ENCODE measurements at places on chromosomes 7 and 10.

DNA sequence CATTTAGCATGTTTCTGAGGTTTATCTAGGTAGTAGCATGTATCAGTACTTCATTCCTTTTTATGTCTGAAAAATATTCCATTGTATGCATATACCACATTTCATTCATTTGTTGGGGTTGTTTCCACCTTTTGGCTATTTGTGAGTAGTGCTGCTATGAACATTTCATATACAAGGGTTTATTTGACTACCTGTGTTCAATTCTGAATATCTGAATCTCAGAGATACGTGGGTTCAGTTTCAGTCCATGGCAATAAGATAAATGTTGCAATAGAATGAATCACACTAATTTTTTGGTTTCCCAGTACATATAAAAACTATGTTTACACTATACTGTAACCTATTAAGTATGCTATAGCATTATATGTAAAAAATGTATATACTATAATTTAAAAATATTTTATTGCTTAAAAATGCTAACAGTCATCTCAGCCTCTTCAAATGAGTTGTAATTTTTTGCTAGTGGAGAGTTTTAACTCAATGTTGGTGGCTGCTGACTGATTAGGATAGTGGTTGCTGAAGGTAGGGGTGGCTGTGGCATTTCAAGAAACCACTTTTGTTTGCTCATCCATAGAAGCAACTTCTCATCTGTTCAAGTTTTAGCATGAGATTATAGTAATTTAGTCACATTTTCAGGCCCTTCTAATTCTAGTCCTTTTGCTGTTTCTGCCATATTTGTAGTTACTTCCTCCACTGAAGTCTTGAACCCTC lies 13.9 kb downstream of the PLEKHA1 start:
- no peak overlapping the region for H3K27ac ChIP-seq
- H3K4me1 ChIP-seq: peaks cover 10% of the 10 kb centered on the region
- DNase-seq: no peak

GRCh38 chr10:132233501-132234085 lies 46.8 kb downstream of the DPYSL4 start:
- H3K27me3 ChIP-seq: no peaks in the 10 kb centered on the region
- no peaks in the 10 kb centered on the region for H3K36me3 ChIP-seq
- no peak overlapping the region for H3K27ac ChIP-seq
- H3K4me1 ChIP-seq: peaks cover 24% of the 10 kb centered on the region
- H3K4me3 ChIP-seq: no peak overlapping the region
- DNase-seq: no peak

DNA sequence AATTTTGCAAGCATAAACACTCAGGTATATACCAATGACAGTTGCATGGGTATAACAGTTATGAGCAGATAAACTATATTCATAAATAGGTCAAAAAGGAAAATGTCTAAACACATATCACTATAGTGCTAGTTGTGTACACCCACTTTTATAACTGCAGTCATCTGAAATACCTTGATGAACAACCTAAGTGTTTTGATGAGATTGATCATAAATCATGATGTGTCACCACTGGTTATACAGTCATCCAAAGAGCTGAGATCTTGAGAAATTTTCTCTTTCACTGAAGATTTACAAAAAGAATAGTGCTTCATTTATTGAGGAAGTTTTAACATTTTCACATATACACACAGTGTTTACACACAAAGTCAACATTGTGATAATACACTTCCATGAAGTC lies 78.6 kb upstream of the SLC25A13 start:
- no peak for DNase-seq
- peaks cover 6% of the 10 kb centered on the region for H3K27me3 ChIP-seq
- no peak overlapping the region for H3K27ac ChIP-seq
- H3K36me3 ChIP-seq: peaks cover 2% of the 10 kb centered on the region

- no peak overlapping the region for H3K4me3 ChIP-seq
- H3K27ac ChIP-seq: no peak overlapping the region
- H3K36me3 ChIP-seq: no peaks in the 10 kb centered on the region
- DNase-seq: no peak
Measured at GRCh38 chr10:89494575-89494974, 40.8 kb downstream of the SLC16A12 start.

DNA sequence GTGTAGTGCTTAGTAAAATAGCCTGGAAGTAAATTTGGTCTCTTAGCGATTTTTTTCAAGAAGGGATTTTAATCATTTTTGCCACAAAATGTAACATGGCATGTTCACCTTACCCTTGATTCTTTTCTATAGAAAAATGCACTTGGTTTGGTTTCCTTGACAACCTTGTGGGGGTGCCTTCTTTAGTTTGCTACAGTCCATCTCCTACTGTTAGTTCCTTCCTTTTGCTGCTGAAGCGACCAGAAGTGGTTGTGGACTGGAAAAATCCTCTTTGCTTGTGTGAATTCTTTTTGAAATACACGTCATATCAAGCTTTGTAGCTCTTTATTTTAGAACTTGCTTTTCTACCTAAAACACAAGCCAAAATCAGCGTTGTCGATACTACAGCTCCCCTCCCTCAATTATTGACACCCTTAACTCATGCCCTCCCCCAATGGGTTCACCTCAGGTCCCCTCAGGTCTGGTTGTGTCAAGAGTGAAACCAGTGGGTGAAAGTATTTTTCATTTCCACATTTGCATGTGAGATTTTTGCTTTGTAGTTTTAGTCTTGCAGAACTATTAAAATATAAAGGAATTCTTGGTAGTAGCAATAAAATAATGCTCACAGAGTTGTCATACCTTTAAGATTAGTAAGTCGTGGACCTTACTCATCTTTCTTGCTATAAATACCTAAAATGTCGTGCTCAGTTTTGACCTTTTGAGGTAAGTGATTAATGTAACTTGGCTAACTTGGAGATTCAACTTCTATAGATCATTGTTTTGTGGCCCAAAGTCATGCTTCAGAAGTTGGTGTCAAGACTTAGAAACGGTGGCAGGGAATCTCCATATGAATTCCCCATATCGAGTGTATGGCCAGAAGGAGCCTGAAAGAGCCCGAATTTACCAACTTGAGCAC lies 1.5 kb downstream of the ACTR3B start:
- no peak for DNase-seq
- peaks cover 21% of the 10 kb centered on the region for H3K4me1 ChIP-seq
- peak overlapping the region; percentile 80 for H3K27ac ChIP-seq
- H3K27me3 ChIP-seq: peaks cover 2% of the 10 kb centered on the region

DNA sequence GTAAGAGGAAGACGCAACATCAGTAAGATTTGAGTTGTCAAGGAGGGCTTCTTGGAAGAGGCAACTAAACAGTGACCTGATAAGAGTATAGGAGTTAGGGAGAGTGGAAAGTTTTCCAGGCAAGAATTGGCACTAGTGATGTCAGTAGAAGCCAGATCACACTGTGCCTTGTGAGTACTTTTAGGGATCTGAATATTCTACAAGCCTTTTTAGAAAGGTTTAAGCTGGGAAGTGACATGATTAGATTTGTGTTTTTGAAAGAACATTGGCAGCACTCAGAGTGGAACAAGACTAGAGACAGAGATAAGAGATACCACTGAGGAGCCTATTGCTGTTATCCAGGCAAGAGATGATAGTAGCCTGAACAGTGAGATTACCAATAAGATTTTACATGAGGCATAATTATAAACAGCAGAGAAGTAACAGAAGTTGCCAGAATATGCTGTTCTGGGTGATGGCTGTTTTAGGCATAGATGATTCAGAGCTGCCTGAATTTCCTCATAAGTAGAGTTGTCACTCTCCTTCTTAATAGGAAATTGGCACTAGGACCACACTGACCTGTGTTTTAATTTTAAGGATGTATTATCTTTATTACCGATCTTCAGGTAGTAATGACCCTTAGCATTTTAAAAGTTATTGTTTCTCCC lies 45.6 kb downstream of the NHLRC2 start:
- no peak for DNase-seq
- no peaks in the 10 kb centered on the region for H3K27me3 ChIP-seq
- no peaks in the 10 kb centered on the region for H3K4me1 ChIP-seq
- H3K4me3 ChIP-seq: no peak overlapping the region
- H3K36me3 ChIP-seq: peaks cover 32% of the 10 kb centered on the region
- H3K27ac ChIP-seq: no peak overlapping the region

GRCh38 chr7:89385411-89385810 lies 589.9 kb upstream of the TEX47 start:
- DNase-seq: no peak
- no peaks in the 10 kb centered on the region for H3K4me1 ChIP-seq
- no peaks in the 10 kb centered on the region for H3K27me3 ChIP-seq
- H3K36me3 ChIP-seq: no peaks in the 10 kb centered on the region
- H3K4me3 ChIP-seq: no peak overlapping the region

DNA sequence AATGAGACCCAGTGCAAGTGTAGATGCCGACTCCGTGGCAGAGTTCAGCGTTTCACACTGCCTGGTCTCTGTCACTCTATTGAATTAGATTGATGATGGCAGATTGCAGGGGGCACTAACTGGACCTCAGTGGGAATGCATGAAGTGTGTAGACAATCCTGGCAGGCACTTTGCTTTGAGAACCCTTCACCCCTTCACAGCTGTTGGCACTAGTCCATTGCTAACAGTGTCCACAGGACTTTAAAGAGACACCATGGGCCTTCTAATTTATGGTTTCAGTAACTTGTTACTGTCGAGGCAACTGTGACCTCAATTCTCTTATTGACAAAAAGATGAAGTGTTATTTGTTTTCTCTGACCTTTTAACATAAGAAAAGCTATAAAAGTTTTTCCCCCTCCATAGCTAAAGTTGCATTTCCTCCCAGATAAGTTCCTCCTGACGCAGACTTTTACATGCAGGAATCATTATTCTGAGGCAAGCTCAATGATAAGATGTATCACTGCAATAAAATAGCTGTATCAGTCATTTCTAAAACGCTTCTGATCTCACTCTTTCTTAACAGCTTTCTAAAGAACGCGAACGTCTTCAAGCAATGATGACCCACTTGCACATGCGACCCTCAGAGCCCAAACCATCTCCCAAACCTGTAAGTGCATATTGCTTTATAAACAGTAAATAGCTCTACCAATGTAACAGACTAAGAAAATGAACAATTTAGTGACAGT lies 238.9 kb downstream of the FOXP2 start:
- no peaks in the 10 kb centered on the region for H3K36me3 ChIP-seq
- DNase-seq: no peak

DNA sequence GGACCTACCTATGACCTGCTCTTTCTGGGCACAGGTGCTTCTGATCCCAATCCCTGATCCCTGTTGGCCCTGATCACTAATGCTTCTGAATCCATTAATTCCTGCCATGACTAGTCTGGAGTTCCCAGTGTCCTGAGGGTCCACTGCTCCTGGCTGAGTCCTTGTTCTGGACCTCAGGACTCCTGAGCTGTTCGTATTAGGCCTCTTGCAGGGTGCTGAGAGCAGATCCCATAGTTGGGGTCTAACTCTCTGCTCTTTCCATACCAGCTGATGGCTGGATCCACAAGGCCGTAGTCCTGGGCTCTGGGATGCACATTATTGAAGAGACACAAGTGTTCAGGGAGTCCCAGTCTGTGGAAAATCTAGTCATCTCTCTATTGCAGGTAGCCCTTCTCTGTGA lies 7.0 kb downstream of the MRPL43 start:
- no peak overlapping the region for H3K27ac ChIP-seq
- no peak for DNase-seq
- H3K27me3 ChIP-seq: no peaks in the 10 kb centered on the region
- peaks cover 12% of the 10 kb centered on the region for H3K36me3 ChIP-seq
- H3K4me3 ChIP-seq: no peak overlapping the region
